ENCODE measurements at places on chromosomes 16 and 17. TPM values are rescaled to one million over a fixed set of nuclear protein-coding genes. Genes with fewer than 3 reads are reported as not detected.

The C17orf50 gene
- not detected for polyA plus RNA-seq

The PIRT gene
- 0.08 TPM for polyA plus RNA-seq

The RPTOR gene
- polyA plus RNA-seq: 15.8 TPM

DNA sequence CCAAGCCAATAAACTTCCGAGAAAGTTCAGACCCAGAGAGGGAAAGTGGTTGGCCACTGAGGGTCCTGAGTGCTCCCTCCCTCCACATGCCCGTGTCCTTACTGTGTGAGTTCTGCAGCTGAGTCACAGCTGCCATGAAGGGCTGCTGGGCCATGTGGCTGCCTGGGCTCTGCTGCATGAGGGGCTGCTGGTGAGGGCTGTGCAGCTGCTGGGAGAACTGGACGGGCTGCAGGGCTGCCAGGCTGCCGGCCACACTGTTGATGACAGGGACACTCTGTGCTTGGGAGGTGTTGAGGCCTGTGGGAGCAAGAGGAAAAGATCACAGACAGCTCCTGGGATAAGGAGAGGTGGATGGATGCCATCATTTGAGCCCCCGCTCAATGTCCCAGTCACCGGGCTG is 44.0 kb downstream of the HNF1B start:
- DNase-seq: no peak

DNA sequence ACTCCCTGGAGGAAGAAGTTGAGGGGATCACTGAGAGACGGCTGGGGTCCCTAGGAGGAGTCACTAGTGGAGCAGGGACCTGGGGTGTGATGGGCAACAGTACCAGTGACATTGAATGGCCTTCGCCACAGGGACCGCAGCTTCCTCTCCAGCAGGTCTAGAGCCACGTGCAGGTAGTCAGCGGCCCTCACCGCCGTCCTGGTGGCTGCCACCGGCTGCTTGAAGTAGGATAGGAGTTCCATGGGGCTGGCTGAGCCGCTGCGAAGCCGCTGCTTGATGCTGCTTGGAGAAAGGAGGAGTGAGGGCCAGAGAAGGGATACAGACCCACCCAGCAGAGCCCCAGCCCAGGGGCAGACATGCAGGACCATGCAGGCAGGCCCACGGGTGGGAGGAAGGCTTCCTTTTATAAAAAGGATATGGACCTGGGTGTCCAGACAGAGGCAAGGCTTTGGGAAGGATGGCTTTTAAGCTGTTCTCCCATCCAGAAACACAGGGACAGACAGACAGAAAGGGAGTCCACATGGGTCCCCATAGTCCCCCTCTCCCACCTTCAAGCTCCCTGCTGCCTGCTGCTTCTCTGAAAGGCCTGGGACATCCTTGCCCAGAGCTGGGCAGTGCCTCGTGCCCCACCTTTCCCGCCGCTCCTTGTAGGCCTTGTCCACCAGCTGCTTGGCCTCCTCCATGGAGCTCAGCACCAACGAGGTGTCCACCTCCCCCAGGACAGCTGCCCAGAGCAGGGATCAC is 827 bp downstream of the MPO start:
- DNase-seq: no peak
